Testis (tissue), 5 donors: ENCODE measurements at places on chromosomes 11 and 22.

GRCh38 chr22:34620161-34620560 lies 445.8 kb upstream of the ISX start:
- H3K4me1 ChIP-seq = no peaks in the 10 kb centered on the region
- no peak for DNase-seq
- H3K27ac ChIP-seq = no peak overlapping the region
- H3K4me3 ChIP-seq = no peak overlapping the region
- no peaks in the 10 kb centered on the region for H3K27me3 ChIP-seq

- H3K4me3 ChIP-seq = no peak overlapping the region
- no peaks in the 10 kb centered on the region for H3K27me3 ChIP-seq
- H3K27ac ChIP-seq = no peak overlapping the region
Measured at GRCh38 chr22:23598805-23599518, 18.9 kb upstream of the IGLL1 start.

DNA sequence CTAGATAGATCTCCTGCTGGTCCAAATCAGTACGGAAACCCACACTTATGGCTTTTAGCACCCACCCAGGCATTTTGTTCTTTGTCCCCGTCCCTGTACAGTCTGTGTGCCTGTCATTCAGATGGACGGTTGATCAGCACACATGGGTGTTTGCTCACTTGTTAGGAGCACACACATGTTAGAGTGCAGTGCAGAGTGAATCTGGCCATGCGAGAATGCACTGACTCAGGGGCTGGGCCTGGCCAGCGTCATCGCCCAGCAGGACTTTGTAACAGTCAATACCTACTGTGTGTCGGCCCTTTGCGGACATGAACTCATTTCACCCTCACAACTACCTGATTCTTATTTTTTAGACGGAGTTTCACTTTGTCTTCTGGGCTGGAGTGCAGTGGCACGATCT lies 3.4 kb downstream of the RPS6KA4 start:
- DNase-seq = no peak
- no peak overlapping the region for H3K27ac ChIP-seq
- H3K36me3 ChIP-seq = no peaks in the 10 kb centered on the region
- H3K4me3 ChIP-seq = no peak overlapping the region
- no peaks in the 10 kb centered on the region for H3K27me3 ChIP-seq

DNA sequence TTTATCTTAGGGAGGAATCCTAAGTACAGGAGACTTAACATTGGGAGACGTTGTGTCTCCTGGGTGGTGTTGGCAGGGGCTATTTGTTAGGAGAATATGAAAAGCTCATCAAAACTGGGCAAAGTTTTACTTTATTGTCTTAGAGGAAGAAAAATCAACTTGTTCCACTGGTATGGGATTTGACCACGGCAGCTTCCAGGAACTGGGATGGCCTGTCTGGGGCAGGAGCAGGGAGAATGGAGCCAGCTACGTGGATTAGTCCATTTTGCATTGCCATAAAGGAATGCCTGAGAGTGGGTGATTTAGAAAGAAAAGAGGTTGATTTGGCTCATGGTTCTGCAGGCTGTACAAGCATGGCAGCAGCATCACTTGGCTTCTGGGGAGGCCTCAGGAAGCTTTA lies 198.4 kb downstream of the ADAMTS15 start:
- H3K4me1 ChIP-seq = peaks cover 23% of the 10 kb centered on the region
- H3K36me3 ChIP-seq = no peaks in the 10 kb centered on the region
- no peak for DNase-seq

GRCh38 chr11:8038393-8038792 lies 42.6 kb upstream of the TUB start:
- no peaks in the 10 kb centered on the region for H3K27me3 ChIP-seq
- H3K27ac ChIP-seq = no peak overlapping the region
- H3K4me1 ChIP-seq = peaks cover 8% of the 10 kb centered on the region
- H3K4me3 ChIP-seq = no peak overlapping the region

- no peaks in the 10 kb centered on the region for H3K27me3 ChIP-seq
- no peaks in the 10 kb centered on the region for H3K4me1 ChIP-seq
- no peak overlapping the region for H3K4me3 ChIP-seq
- no peak overlapping the region for H3K27ac ChIP-seq
Measured at GRCh38 chr11:28353991-28354390, 245.8 kb downstream of the METTL15 start.

DNA sequence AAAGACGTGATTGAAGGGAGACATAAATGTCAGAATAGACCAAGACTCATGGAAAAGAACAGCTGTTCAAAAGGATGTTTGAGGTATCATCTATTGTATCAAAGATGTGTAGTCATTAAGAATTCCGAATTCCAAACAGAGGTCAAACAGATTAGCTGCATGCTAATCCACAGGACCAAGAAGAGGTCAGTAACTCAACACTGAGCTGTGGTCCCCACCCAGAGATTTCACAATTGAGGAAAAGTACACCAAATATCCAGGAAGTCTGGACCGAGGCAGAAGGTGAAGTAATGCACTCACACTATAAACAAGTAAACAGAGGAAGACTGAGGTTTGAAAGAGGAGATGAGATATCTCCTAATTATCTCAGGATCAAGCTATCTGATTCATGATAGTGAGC lies 29.6 kb upstream of the OR5P2 start:
- no peaks in the 10 kb centered on the region for H3K4me1 ChIP-seq
- no peak overlapping the region for H3K27ac ChIP-seq
- H3K27me3 ChIP-seq = no peaks in the 10 kb centered on the region
- no peaks in the 10 kb centered on the region for H3K36me3 ChIP-seq
- no peak for DNase-seq
- no peak overlapping the region for H3K4me3 ChIP-seq

DNA sequence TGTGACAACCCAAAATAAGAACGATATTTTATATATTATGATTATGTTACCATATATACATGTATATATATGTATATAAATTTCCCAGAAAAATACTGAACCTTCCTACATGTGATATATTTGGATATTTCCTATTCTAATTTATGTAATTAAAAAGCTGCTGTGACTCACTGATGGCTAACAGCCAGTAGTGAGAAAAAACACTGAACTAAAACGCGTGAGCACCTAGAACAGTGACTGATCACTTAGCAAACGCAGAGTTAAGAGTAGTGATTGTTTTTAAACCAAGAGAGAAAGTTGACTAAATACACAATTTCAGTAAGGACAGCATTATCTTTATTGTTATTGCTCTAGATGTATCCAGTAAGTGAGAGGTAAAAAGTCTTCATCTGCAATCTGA lies 213.8 kb downstream of the TMEM135 start:
- no peak for DNase-seq
- no peak overlapping the region for H3K4me3 ChIP-seq
- no peaks in the 10 kb centered on the region for H3K36me3 ChIP-seq
- no peaks in the 10 kb centered on the region for H3K27me3 ChIP-seq
- no peak overlapping the region for H3K27ac ChIP-seq
- H3K4me1 ChIP-seq = no peaks in the 10 kb centered on the region

DNA sequence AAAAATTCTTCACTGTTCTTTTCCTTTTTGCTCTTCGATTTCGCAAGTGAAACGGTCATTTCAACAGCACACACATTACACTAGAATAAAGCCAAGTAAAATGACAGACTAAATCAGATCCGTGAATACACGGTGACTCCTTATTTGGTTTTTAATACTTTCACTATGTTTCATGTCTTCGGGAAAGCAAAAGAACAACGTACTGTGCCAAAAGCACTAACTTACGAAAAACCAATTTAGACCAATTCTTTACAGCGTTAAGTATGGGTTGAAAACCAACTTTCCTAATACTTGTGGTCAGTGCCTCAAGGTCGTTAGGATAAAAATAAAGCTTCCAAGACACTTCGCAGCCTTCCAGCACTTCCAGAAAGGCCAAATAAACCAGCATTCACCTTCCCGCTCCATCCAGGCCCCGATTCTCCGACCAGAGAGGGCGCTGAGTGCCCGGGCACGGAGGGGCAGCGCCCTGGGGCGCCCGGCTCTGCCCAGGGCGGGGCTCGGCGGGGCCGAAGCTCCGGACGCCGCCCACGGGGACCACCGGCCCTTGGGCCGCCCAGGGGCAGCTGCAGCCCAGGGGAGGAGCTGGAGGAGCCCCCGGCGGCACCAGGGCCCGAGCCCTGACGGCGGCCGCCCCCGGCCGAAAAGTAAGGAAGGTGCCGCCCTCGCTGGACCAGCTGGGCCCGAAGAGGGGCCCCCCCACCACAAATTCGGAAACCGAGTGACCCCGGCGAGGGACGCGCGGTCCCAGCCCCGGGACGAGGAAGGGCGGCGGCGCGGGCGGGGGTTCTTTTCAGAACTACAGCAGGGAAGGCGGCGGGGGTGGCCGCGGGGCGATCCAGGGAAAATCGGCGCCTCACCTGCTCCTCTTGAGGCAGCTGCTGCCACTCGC lies 499 bp downstream of the ATL3 start:
- peak overlapping the region; percentile 99 for H3K27ac ChIP-seq
- DNase-seq = peak; percentile 62
- peak overlapping the region; percentile 88 for H3K4me3 ChIP-seq
- peaks cover 16% of the 10 kb centered on the region for H3K4me1 ChIP-seq

- H3K4me1 ChIP-seq = no peaks in the 10 kb centered on the region
- DNase-seq = no peak
- no peaks in the 10 kb centered on the region for H3K27me3 ChIP-seq
- H3K36me3 ChIP-seq = no peaks in the 10 kb centered on the region
- H3K4me3 ChIP-seq = no peak overlapping the region
- H3K27ac ChIP-seq = no peak overlapping the region
Measured at GRCh38 chr11:33575311-33575710, 125.3 kb downstream of the C11orf91 start.

- no peaks in the 10 kb centered on the region for H3K36me3 ChIP-seq
Measured at GRCh38 chr11:131957875-131958274, 587.5 kb downstream of the NTM start.

GRCh38 chr11:104661471-104661870 lies 236.8 kb downstream of the CASP12 start:
- no peaks in the 10 kb centered on the region for H3K27me3 ChIP-seq
- no peak overlapping the region for H3K4me3 ChIP-seq
- no peaks in the 10 kb centered on the region for H3K4me1 ChIP-seq

DNA sequence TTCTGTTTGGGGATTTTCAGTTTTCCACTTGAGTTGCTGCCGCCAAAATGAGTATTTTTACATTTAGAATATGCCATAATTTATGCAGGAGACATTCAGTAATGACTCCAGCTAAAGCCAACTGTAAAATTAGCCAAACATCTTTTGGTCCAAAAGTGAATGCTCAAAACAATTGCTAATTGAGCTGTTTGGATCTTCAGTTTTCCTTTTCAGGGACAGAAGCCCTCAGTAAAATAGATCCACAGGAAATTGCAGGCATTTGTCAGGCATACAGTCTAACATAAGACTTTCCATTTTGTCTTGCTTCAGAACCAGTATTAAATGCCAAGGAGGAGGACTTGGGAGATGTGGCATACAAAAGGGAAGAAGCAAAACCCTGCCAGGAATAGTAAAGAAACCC lies 524.8 kb upstream of the API5 start:
- H3K27me3 ChIP-seq = no peaks in the 10 kb centered on the region
- H3K27ac ChIP-seq = no peak overlapping the region
- DNase-seq = no peak
- H3K4me3 ChIP-seq = no peak overlapping the region

- no peaks in the 10 kb centered on the region for H3K4me1 ChIP-seq
- DNase-seq = no peak
- no peak overlapping the region for H3K27ac ChIP-seq
- no peak overlapping the region for H3K4me3 ChIP-seq
- H3K27me3 ChIP-seq = no peaks in the 10 kb centered on the region
Measured at GRCh38 chr11:643849-644738, 7.0 kb downstream of the DRD4 start.

GRCh38 chr11:67562963-67563704 lies 20.5 kb upstream of the GSTP1 start:
- H3K27ac ChIP-seq = no peak overlapping the region
- no peaks in the 10 kb centered on the region for H3K27me3 ChIP-seq
- no peak overlapping the region for H3K4me3 ChIP-seq
- H3K4me1 ChIP-seq = peaks cover 4% of the 10 kb centered on the region
- no peak for DNase-seq

DNA sequence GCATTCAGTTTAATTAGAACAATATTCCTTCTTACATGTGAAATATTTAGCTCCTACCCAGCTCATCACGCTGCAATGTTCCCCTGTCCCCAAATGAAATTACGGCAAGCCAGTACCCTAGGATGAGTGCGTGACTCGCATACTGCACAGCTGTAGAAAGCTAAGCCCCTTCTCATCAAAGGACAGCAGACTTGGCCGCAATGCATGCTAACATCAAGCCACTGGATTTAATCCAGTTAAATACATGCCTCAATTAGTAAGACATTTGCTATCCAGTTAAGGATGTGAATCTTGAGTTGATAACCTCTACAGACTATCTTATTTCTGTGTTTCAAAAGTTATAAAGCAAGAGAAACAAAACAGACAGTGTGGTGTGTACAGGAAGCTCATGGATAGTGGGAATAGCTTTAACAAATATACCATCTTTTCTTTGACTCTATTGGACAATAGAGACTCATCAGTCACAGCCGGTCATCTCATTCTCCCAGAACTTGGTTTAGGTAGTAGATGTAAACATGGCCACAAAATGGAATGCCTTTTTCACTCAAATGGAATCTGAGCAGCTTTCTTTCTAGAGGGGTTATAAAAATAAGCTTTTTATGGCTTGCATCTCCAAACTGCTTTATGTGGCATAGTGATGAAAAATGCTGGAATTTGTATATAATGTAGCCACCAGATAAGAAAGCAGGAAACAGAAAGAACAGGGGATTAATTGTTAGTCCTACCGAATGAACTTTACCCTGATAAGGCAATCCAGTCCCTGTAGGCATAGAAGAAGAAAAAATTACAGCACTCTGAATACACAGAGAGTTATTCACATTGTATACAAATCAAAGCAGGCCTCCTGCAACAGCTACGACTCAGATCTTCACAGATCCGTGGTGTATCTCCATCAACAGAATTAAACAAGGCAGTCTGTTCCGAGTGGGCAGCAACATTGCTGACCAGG lies 224.1 kb downstream of the CADM1 start:
- H3K27me3 ChIP-seq = no peaks in the 10 kb centered on the region
- H3K36me3 ChIP-seq = no peaks in the 10 kb centered on the region
- peak; percentile 62 for DNase-seq
- no peak overlapping the region for H3K27ac ChIP-seq
- H3K4me1 ChIP-seq = peaks cover 10% of the 10 kb centered on the region
- H3K4me3 ChIP-seq = no peak overlapping the region

DNA sequence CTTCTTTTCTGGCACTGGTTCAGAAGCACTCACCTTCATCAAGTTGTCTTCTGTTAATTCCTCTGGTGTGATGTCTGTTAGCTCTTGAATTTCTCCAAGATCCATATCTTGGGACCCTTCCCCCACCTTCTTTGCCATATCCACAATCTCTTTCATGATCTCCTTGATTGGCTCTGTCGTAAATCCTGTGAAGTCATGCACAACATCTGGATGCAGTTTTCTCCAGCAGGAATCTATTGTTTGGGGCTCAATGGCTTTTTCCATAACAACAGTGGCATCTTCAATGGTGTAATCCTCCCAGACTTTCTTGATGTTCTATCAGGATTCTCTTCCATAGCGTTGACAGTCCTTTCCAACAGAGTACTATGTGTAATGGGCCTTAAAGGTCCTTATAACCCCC lies 96.9 kb downstream of the CSTPP1 start:
- no peaks in the 10 kb centered on the region for H3K4me1 ChIP-seq
- no peaks in the 10 kb centered on the region for H3K27me3 ChIP-seq
- no peak overlapping the region for H3K27ac ChIP-seq
- H3K4me3 ChIP-seq = no peak overlapping the region

GRCh38 chr11:32005786-32006416 lies 85.0 kb upstream of the RCN1 start:
- H3K4me3 ChIP-seq = peak overlapping the region; percentile 31
- no peaks in the 10 kb centered on the region for H3K27me3 ChIP-seq
- H3K4me1 ChIP-seq = no peaks in the 10 kb centered on the region

GRCh38 chr11:105227363-105227762 lies 87.8 kb upstream of the CARD18 start:
- no peaks in the 10 kb centered on the region for H3K36me3 ChIP-seq
- no peak for DNase-seq
- H3K4me3 ChIP-seq = no peak overlapping the region
- no peaks in the 10 kb centered on the region for H3K4me1 ChIP-seq
- no peaks in the 10 kb centered on the region for H3K27me3 ChIP-seq
- H3K27ac ChIP-seq = no peak overlapping the region
